CD4-positive, alpha-beta T cell treated with Interleukin-15 for 4 hours (primary cell): ENCODE measurements at places on chromosomes 7 and 10.

- DNase-seq, result peak; percentile 50
Measured at GRCh38 chr7:130894909-130895750, 161.1 kb upstream of the KLF14 start.

- DNase-seq, result peak; percentile 69
Measured at GRCh38 chr7:44750921-44751571, 2.4 kb downstream of the ZMIZ2 start.

- DNase-seq, result no peak
Measured at GRCh38 chr7:117364339-117365080, 41.7 kb upstream of the WNT2 start.

DNA sequence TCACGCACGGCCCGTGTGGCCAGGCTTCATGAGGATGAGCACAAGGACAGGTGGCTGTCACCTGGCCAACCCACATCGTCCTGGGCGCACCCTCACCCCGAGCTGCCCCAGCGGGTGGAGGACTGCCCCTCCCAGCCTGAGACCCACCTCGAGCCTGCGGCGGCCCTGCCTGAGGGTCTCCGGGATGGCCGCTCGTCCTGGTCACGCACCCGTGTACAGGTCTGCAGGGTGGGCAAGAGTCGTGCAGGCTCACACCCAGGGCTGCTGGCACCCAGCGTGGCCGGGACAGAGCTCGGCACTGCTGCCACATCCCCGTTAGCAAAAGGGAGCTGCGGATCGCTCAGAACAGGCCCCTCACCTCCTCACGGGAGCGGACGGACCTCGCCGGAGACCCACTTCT is 14.4 kb upstream of the UTF1 start:
- DNase-seq, result no peak

DNA sequence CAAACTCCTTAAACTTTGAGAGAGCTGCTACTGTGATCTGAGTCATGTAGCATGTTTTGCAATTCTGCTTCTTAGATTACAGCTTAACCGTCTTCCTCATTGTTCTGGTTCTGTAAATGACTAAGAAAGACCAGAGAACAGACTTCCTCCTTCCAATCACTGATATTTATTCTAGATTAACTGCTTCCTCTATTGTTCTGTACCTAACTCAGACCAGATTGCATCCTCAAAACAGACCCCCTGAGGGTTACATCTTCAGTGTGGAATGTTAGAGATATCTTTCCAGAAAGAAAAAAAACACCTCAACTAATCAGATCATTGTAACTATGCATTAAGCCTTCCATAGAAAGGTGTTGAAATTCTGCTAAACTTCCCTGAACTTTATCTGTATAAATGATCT is 5.7 kb upstream of the PIP start:
- no peak for DNase-seq

- DNase-seq, result no peak
Measured at GRCh38 chr7:49703337-49703736, 70.1 kb upstream of the VWC2 start.

- DNase-seq, result no peak
Measured at GRCh38 chr10:4101918-4102654, 317.1 kb upstream of the KLF6 start.

GRCh38 chr7:5422396-5423305 is 983 bp downstream of the TNRC18 start:
- no peak for DNase-seq

DNA sequence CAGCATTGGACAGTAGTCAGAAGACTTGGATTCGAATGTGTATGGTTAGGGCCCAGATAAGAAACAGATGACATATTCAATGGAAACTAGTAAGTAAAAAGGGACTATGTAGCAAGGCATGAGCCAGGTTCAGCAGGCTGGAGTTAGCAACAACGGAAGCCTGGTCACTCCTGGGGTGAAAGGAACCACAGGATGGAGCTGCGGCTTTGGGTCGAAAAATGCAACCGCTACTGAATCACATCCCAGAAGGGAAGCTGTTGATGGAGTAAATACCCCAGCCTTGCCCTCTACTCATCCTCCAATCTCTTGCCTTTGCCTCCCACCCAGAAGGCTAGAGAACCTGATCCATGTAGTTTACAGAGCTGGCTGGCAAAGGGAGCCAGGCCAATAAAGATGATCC is 37.5 kb upstream of the EGR2 start:
- DNase-seq, result no peak

- DNase-seq, result no peak
Measured at GRCh38 chr10:809671-810350, 120.3 kb upstream of the DIP2C start.

GRCh38 chr7:143953421-143953820 is 1.2 kb upstream of the OR2F1 start:
- DNase-seq, result no peak

GRCh38 chr10:113020838-113021237 is 70.8 kb downstream of the TCF7L2 start:
- no peak for DNase-seq

- DNase-seq, result no peak
Measured at GRCh38 chr7:98470485-98471240, 69.8 kb upstream of the BAIAP2L1 start.

DNA sequence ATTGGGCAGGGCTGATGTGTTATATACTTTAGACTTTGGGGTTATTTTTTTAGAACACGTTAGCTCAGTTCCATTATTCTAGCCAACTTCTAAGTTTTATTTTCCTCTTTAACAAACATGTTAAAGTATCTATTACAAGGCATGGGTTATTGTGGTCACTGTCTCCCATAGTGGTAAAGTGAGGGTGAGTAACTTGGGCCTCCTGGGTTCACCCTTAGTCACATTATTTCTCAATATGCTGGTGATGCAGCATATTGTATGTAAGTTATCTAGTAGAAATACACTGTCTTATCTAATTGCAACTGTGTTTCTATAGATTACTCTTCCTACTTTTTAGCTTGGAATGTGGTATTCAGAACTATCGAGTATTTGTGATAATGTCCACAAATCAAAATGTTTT is 65.9 kb downstream of the BBS9 start:
- DNase-seq, result no peak

GRCh38 chr7:93964262-93964661 is 39.9 kb downstream of the BET1 start:
- DNase-seq, result no peak
